ENCODE measurements at places on chromosomes 11 and 22.

- peak; percentile 37 for DNase-seq
Observed at GRCh38 chr11:18203723-18204122, 31.1 kb downstream of the MRGPRX4 start.

GRCh38 chr22:43128928-43129424 lies 14.2 kb downstream of the MCAT start:
- DNase-seq: no peak

DNA sequence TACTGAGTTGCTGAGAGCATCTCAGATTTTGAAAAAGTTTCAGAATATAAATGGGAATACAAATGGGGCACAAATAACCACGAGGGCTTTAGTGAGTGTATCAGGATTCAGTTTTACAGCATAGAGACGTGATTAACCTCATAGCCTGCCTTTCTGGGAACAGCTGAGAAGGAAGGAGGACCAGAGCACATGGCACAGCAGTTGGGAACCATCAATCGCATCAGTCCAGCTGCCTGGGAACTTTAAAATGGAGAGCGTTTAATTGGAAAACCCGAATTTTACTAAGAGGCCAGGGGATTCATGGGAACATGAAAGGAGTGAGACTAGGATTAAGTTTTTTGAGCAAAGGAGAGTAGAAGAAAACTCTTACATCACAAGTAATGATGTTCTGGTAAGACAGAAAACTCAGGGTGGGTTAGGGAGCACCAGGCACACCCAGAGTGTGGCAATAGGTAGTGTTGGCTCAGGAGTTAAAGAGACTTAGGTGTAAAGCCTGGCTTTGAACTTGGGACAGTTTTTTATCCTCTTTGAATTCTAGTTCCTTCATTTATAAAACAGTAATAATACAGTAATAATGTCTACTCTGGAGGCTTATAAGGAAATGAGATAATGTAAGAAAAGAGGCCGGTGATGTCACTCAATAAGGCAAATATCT lies 40.2 kb downstream of the FZD4 start:
- no peak for DNase-seq

- no peak for DNase-seq
Observed at GRCh38 chr11:78497293-78497692, 77.4 kb downstream of the NARS2 start.

GRCh38 chr11:67627812-67628624 lies 1.7 kb downstream of the NUDT8 start:
- DNase-seq: no peak

DNA sequence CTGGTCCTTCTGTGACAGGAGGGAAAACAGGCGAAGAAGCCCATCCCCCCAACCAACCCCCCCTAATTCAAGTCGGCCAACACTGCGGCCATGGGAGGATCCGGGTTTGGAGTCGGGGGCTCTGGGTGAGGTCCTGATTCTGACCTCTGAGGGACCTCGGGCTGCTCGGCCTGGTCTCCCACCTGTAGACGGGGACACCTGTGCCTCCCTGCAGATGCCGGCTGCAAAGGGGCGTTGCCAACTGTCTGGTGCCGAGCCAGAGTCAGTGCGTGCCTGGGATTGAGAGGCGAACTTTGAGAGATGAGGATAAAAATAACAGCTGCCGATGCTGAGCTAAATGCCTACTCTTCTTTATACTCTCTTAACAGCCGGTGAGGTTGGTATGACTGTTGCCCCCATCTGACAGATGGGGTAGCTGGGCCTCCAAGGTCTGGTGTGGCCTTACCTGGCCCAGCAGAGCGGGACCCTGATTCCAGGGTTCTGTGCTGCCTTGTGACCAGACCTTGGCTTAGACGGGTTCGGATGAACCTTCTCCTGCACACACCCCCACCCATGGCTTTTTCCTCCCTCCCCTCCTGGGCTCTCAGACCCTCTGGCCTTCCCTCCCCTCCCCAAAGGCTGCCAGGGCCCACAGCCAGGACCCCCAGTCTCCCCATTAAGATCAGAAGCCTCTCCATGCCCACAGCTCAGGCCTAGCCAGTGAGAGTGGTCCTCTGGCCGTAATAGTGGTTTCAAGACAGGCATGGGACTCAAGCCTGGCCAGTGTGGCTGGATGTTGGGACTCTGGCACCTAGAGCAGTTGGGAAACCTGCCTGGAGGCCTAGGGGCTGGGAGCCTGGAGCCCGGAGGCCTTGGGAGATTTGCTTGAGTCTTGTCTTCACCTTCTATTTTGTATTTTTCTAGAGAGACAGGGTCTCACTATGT lies 41.7 kb downstream of the KCNJ4 start:
- DNase-seq: no peak

GRCh38 chr11:35765211-35765610 lies 102.6 kb downstream of the TRIM44 start:
- DNase-seq: no peak

DNA sequence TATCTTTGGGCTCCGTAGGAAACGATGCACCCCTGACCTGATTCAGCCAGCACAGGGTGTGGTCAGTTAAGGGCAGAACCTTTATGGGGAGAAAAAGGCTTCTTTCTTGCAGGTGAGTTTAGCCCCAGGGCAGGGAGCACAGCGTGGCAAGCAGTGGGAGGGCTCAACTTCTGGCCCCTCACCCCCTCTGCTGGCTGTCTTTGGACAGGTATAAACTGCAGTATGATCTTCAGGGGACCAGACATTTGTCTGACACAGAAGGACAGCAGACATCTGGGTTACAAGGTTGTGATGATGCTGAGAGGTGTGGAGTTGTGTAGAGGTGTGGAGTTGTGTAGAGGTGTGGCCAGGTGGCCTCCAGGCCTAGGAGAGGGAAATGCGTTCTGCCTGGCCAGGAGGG lies 324.0 kb upstream of the PLET1 start:
- peak; percentile 44 for DNase-seq

Measured in endothelial cell (in vitro differentiated cells).